ENCODE measurements at places on chromosomes 6 and 20.

DNA sequence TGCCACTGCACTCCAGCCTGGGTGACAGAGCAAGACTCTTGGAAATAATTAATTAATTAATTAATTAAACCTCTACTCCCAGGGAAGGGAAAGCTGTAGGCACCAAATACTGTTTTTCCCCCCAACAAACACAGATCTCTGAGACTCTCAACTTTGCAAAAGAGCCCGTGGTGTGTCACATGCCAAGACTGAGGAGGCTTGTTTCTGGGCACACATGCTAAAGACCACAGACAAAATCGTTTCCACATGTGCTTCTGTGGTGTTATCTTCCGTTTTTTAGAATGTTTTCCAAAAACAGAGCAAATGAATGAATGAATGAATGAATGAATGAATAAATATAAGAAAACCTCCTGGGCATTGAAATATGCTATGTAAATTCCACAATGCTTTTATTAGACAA is 55.6 kb upstream of the ATXN1 start:
- no peak for DNase-seq

DNA sequence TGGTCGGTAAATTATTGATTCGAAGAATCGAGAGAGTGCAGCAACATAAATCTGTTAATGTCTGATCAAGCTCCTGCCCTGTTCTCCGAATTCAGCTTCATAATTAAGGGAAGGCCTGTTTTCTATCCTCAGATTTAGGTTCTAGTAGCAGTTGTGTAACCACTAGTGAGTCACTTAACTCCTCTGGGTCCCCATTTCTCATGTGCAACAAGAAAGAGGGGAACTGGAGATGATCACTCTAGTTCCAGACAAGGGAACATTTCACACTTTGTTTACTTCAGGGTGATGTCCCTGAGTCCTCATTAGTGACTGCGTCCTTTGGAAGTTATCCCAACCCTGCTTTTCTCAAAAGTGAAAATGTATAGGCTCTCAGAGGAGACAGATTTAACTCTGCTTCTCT is 68.1 kb upstream of the RNF146 start:
- no peak for DNase-seq

GRCh38 chr6:103101267-103101666 is 1707.8 kb downstream of the GRIK2 start:
- DNase-seq, result no peak

DNA sequence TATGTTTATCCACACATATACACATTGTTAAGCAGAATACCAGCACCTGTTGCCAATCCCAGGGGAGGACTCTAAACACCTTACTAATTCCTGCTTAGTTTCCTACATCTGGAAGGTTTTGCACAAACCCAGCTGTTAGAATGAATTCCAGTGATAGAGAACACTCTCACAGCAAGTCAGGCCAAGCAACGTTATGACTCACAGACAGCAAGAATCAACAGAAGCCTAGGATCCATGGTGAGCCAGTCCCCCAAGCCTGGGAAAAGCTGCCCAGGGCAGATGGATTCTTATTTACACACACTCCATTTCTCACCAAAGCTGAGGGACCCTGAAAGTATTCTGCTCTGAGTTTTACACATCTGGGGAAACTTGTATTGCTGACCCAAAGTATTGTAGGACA is 291.7 kb downstream of the SLC35F1 start:
- no peak for DNase-seq

DNA sequence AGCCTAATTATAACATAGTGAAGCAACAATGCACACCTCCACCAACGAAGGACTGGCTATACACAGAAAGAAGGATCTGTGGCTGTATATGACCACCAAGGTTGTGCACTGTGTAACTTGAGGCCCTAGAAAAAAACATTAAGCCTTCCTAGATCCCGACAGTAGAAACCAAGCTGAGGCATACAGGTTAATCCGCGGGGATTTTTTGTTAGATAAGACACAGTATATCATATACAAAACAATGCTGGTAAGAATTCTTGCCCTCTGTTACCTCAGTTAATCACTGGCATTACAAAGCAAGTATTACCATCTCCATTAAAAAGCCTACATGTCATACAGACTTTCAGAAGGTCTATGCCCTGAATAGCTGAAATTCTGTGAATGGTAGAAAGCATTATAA is 228.8 kb downstream of the TBC1D32 start:
- no peak for DNase-seq
